Eye (tissue), 1 donor: ENCODE measurements at places on chromosomes 3 and 15.
A peak's percentile ranks its signal among the peaks of the same experiment; 100 is the strongest.

- peak; percentile 88 for DNase-seq
Observed at GRCh38 chr15:24956111-24956838, 1.5 kb downstream of the SNRPN start.

DNA sequence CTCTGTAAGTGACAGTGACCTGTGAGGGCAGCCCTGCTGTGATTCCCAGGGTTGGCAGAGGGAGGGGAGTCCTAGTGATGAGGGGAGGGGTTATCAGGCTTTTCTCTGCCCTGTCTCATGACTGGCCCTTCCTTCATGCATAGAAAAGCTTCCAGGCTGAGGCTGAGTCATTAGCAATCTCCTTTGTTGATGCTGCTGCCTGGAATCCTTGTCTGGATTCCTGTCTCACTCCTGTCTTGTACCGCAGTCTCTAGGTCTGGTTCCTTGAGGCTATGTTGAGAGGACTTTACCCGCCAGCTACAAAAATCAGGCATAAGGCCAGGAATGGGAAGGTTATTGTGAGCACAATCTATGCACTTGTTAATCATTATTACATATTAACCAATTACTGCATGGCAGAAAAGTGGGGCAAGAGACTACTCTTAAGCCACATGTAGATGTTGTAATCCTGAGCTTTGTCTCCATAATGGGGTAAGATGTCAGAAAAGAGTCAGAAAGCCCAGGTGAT lies 7.2 kb downstream of the KLHL6 start:
- peak; percentile 69 for DNase-seq

DNA sequence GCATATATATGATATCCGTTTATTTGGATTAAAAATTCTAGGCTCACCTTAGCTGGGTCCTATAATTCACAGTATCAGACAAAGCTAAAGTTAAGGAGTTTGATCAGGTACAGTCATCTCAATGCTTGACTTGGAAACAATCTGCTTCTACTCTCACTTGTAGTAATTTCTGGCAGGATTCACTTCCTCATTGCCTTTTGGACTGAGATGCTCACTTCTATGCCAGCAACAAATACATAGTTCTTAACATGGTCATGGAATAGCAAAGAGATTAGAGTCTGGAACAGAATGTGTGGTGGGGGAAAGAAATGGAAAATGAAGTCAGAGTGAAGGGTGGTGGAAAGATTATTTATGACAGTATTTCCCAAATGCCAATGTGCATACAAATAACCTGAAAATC lies 693.6 kb downstream of the CADM2 start:
- DNase-seq, result no peak

- DNase-seq, result no peak
Observed at GRCh38 chr3:36736301-36736700, 28.1 kb downstream of the DCLK3 start.

GRCh38 chr3:42078677-42079076 lies 12.5 kb upstream of the TRAK1 start:
- DNase-seq, result no peak

- no peak for DNase-seq
Observed at GRCh38 chr3:168327856-168328255, 232.1 kb upstream of the GOLIM4 start.

DNA sequence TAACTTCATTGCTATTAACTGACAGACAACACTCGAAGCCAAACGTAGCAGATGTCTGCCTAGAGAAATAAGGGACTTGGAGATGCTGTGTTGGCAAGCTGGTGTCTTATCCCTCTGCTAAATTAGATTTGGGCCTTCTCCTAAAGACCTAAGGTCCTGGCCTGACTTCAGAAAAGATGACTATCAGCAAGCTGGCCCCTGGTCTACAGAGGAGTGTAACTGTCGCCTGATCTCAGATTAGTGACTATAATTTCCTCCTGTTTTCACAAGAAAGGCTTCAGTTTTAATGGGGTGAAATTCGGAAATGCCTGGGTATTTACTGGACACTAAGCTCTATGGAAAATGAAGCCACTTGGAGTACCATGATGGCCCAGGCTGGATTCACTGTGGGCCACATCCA lies 53.1 kb upstream of the SLC7A14 start:
- DNase-seq, result no peak
